ENCODE measurements at places on chromosomes 12 and 14.
A peak's percentile ranks its signal among the peaks of the same experiment; 100 is the strongest.

- DNase-seq: no peak
These were observed 34.0 kb downstream of the EGLN3 start for GRCh38 chr14:33916663-33917565.

DNA sequence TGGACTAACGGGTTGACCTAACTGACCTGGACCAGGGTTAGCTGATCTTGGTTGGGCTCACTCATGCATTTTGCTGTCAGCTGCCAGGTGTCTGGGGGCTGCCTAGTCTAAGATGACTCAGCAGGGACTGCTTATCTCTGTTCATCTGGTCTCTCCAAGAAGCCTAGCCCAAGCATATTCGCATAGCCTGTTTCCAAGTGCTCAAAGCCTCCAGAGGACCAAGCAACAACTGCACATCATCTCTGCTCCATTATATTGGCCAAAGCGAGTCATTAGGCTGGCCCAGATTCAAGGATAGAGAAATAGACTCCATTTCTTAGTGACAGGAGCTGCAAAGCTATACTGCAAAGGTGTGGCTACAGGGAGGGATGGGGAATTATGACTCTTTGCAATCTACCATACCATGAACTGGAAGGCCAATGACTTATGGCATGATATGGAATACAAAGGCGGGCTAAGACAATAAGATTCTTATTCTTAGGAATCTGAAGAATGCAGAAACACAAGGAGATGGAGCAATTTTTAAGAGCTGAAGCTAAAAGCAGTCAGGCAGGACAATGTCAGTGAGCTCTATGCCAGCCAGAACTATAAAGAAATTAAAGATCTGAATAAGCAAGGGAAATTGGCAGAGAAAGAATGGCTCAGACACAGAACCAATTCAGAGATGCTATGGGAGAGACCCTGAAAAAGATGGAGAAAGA, 194.6 kb upstream of the FSCB start:
- DNase-seq: no peak

DNA sequence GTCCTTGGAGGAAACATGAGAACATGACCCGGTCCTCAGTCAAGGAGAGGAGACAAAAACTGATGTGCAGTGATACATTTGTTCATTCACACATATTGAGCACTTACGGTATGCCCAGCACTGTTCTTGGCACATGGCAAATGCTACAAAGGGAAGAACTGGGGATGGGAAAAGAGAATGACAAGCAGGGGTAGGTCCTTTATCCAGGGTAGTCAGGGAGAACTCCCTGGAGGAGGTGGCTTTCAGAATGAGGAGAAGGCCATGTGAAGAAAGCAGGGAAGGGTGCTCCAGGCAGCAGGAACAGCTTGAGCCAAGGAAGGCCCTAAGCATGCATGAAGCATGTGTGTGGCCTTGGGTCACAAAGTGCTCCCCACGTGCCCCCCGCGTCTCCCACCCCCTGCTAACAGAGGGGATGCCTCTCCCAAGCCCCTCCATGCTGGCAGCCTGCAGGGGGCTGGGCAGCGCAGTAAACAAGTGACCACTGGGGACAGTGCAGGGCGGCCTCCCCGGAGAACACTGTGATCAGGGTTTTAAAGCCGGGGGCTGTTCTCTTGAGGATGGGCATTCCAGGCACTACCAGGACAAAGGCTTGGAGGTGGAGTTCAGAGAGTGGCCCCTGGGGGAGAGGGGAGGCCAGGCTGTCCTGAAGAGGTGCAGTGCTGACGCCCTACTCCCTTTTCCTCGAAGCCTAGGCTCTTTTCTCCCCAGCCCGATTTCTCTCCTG, 71.0 kb downstream of the PHETA1 start:
- no peak for DNase-seq

- no peak for DNase-seq
These were observed 161.8 kb downstream of the SRGAP1 start for GRCh38 chr12:64006211-64006825.

- DNase-seq: no peak
These were observed 10.2 kb downstream of the EID3 start for GRCh38 chr12:104313568-104314241.

- DNase-seq: no peak
These were observed 43.8 kb upstream of the PRIMA1 start for GRCh38 chr14:93832081-93832480.

GRCh38 chr12:47863467-47863866, 41.3 kb downstream of the VDR start:
- no peak for DNase-seq

- peak; percentile 34 for DNase-seq
These were observed 91.0 kb downstream of the LRRC74A start for GRCh38 chr14:76917158-76917596.

DNA sequence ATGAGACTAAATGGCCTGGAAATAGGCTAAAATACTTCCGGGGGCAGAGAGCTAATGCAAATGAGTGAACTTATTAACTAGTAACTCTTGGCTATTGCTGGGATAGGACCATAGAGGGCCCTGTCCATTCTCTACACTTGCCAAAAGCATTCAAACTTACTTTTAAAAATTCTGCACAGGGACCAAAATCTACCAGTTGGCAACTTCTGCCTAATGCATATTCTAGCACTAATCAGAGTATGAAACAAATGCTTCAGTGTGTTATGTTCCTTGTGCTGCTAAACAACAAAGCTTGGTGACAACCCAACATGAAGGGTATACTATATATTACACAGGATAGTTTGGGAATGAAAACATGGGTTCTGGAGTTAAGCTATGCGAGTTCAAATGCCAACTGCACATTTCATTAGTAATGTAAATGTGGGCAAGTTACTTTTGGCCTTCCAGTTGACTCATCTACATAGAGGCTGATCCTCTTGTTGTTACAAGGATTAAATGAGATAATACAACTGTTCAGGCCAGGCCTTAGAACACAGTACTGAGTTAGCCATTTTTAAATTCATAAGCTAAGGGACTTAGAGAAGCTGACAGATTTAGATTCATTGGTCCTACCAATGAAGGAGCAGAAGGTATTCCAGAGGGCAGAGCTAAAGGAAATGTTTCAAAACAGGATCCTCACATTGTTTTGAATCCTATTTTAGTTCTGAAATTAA, 32.4 kb downstream of the HIGD1C start:
- no peak for DNase-seq

DNA sequence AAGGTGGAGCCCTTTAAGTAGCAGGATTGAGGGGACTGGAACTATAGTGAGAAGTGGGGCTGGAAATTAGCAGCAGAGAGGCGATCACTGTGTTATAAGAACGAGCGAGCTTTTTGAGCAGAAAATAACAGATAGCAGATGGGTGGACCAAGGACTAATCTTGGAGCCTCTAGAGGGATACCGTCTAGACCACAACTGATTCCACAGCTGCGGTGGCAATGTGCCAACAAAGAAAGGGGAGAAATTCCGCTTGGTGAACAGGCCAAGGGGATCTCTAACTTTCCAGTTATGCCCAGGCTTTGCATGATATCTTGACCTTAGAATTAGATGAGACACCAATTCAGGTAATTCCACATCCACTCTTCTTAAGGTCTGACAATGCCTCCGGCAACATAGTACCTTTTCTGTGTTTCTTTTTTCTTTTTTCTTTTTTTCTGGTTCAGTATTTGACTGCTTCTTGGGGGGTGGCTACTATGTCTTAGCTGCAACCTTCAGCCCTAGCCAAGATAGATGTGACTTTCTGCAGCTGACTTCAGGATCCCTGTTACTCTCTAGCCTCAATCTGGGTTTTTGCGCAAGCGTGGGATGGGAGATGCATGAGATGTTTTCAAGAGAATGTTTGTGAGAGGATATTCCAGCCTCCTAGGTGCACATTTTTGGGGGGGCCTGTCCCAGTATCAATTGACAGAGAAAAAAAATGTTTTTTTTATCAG, 143.4 kb upstream of the CPSF6 start:
- no peak for DNase-seq

- DNase-seq: no peak
These were observed 1031.9 kb upstream of the LRFN5 start for GRCh38 chr14:40574780-40575179.

DNA sequence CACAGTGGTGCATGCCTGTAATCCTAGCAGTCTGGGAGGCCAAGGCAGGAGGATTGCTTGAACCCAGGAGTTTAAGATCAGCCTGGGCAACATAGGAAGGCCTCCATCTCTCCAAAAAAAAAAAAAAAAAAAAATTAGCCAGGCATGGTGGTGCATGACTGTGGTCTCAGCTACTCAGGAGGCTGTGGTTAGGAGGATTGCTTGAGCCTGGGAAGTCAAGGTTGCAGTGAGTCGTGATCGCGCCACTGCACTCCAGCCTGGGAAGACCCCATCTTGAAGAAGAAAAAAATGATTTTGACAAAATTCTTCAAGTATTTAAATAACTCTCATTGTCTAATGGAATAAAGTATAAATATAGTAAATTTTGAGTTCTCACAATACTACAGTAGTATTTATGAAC, 219.2 kb upstream of the SSTR1 start:
- no peak for DNase-seq

DNA sequence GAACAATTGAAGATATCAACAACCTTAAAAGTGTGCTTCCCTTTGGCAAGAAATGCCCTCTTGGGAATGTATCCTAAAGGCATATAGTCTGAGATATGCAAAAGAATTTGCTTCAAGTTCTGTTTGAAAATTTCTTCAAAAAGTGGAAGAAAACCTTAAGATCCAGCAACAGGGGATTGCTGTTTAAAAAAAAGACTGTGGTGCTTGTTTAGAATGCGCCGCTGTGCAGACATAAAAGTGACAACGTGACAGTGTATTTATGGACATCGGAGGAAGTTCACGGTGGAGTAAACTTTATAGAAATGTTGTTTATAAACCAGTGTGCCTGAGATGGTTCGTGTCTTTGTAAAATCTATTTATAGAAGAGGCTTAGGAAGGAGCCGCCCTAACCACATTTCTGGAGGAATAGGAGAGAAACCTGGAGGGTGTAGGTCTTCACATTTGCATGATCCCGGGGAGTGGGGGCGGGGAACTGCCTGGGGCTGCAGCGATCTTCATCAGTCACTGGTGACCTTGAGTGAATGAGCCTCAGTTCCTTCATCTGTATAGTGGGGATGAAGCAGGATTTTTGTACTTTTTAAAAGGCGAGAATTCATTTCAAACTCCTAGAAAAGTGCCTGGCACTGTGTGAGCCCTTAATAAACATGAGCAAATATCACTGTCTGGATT, 27.5 kb downstream of the ADGRD1 start:
- DNase-seq: no peak

GRCh38 chr12:26428420-26428819, 233.0 kb downstream of the SSPN start:
- no peak for DNase-seq

DNA sequence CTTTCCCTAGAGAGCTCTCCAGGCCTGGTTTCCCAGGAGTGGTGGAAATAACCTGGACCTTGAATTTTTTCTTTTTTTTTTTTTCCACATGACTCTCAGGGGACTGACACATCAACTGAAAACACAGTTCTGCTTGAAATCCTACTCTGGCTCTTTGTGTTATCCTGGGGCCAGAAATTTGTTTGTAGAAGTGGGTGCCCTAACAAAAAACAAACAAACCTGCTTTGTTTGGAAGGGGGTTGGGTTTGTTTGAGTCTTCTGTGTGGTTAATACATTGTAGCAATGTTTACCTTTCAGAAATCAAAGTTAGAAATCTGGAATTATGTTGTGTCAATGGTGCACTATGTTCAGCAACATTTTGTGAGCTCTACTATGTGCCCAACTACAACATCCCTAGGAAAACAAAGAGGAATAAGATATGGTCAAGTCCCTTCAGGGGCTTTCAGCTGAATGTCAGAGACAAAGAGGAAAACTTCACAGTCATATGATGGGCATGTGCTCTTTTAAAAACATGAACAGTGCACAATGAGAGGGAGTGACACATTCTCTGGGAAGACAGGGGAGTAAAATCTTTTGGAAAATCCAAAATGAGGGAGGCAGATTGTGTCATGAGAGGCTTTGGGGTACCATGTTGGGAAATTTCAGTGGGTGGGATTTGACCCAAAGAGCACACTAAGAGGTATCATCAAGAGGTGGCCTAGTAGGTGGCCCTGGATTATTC, 1.5 kb upstream of the IGF1 start:
- DNase-seq: no peak

- no peak for DNase-seq
These were observed 6.4 kb downstream of the SUSD6 start for GRCh38 chr14:69617796-69618195.

GRCh38 chr14:35789651-35790050, 19.4 kb downstream of the RALGAPA1 start:
- DNase-seq: no peak

GRCh38 chr14:105283899-105284298, 16.9 kb downstream of the BRF1 start:
- DNase-seq: peak; percentile 33

DNA sequence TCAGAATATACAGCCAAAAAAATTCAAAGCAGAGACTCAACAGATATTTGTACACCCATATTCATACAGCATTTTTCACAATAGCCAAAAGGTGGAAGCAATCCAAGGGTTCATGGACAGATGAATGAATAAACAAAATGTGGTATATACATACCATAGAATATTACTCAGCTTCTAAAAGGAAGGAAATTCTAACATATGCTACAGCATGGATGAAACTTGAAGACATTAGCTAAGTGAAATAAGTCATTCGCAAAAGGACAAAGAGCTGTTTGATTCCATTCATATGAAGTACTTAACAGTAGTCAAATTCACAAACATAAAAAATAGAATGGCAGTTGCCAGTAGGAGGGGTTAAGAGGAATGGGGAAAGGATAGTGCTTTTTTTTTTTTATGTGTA, 91.8 kb upstream of the ARID2 start:
- DNase-seq: no peak

GRCh38 chr14:95033682-95034632, 123.4 kb downstream of the DICER1 start:
- DNase-seq: no peak

DNA sequence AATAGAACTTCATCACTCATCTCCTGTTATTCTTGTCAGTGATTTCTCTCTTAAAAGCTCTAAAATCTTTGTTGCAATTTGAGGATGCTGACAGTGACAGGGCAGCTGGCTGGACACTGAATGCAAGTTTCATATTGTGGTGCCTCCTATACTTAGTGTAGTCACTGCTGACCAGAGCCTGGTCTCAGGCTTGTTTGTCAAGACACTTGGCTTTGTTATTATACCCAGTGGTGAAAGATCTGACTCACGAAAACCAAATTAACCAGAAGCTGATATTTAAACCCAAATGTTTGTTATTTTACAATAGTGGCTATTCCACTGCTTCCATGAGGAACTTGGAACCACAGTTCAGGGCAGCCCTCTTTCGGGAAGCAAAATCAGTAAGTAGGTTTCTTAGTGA, 42.8 kb downstream of the RPGRIP1 start:
- DNase-seq: no peak

DNA sequence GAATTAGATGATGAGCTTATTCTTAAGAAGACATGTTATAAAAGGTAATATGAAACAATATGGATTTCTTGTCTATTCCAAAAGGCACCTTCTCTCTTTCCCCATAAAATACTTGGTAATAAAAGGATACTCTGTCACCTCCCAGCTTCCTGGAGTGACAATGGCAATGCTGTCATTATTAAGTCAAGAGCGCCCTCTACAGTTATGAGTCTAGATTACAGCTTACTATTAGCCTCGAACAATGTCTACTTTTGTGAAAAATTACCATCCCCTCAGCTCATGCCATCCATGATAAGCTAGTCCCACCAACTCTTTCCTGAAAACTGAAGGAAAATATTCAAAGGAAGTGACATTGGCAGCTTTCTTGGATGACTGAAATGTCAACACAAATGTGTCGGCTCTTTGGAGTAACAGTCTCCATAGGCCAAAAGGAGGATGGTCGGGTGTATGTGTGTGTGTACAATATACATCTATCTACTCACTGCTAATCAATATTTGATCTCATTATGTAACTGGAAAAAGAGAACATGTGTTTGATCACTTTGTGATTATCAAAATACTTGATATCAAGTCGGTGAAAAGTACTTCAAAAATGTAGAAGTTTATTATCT, 48.7 kb upstream of the CDKN3 start:
- DNase-seq: no peak
